Tongue (tissue), 3 donors: ENCODE measurements at places on chromosomes 6 and 20.

DNA sequence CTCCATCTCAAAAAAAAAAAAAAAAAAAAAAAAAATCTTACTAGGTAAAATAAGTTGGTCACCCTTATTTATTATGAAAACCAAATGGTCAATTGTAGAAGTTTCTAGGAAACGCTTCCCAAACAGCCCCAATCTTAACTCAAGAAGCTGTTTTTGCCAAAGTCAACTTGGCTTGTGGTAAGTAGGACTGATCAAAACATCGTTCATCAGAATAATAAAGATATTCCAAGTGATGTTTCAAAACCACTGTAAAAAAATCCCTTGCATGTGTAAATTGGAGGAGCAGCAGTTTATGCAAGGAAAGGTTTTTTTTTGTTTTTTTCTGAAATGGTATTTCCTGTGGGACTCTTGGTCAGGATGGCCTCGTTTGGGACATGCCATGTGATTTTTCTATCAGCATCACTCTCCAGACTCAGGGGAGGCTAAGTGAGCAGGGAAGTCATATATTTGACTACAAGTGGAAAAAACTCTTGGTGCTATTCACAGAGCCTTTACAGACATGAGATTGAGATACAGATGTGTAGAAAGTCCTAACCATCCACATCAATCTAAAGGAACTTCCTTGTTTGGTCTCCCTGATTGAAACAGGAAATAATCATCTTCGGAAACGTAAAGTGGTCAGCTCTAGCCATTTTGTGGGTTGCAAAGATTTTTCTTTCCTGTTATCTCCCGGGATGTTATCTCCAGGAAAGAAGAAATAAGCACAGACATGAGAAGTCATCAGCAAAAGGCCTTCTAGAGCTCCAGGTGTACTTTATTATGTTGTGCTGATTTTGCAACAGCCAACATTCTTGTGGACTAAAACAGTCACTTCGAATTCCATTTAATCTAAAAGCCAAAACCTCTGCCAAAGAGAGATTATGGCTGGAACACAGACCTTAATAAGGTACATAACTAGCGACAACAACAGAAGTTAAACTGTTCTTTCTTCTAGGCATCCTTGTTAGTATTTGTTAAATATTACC is 177.8 kb downstream of the EDN1 start:
- DNase-seq = no peak

DNA sequence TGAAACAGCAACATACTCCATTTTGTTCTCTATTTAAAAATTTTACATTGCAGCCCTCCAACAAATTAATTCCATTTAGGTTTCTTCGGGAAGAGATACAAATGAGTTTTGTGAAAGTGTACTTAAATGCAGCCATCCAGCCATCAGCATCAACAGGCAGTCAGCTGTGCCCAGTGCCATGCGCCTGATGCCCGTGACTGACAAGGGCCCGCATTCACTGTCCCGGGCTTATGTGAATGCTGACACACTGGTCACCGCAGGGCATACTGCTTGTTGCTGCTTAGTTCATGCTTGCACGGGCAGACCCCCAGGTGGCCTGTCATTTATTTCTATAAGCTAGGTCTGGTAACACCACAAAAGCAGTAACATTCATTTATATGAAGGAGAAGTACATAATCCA is 224.9 kb upstream of the QKI start:
- DNase-seq = no peak

GRCh38 chr6:149334201-149334600 is 16.7 kb downstream of the TAB2 start:
- DNase-seq = no peak

GRCh38 chr6:168666699-168667427 is 225.9 kb downstream of the SMOC2 start:
- peak; percentile 31 for DNase-seq

DNA sequence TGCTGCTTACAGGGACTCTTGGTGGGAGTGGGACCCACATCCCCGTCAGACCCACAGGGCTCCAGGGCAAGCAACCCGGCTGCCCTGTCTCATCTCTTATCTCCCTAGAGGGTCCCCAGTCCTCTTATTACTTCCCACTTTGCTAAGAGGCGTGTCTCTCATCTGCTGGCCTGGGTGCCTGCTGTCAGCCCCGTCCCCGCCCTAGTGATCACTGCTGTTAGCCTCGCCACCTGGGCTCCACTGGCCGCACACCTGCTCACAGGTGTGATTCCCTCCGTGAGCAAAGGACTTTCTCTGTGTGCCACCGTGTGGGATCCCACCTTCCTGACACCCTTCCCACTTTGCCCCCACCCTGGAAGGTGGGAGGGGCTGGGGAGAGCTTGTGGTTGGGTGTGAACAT is 57.6 kb downstream of the TCP11 start:
- DNase-seq = no peak

DNA sequence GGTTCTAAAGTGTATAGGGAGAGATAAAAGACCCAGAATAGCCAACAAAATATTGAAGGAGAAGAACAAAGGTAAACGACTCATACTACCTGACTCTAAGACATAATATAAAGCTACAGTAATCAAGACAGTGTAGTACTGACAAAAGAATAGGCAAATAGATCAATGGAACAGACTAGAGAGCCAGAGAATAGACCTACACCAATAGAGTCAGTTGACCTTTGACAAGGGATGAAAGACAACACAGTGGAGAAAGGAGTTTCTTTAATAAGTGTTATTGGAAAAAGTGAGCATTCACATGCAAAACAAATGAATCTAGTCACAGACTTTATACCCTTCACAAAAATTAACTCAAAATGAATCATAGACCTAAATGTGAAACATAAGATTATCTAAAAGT is 96.4 kb downstream of the ISM1 start:
- DNase-seq = no peak

GRCh38 chr6:28897369-28897745 is 26.4 kb downstream of the TRIM27 start:
- no peak for DNase-seq

DNA sequence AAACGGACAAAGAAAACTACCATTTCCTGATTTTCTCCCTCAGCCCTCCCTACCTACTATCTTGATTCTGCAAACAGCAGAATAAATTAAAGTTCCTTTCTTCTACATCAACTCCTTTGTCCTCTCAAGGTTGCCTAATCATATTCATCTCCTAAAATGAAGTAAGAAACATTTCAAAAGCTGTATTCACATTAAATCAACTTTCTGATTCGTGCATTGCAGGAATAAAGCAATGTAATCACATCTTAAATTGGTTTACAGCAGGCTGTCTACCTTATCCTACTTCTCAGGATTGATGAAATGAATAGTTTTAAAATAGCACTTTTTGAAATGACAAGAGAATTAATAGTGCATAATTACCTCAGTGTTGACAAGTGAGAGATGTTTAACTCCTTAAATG is 25.1 kb downstream of the PRKN start:
- no peak for DNase-seq

DNA sequence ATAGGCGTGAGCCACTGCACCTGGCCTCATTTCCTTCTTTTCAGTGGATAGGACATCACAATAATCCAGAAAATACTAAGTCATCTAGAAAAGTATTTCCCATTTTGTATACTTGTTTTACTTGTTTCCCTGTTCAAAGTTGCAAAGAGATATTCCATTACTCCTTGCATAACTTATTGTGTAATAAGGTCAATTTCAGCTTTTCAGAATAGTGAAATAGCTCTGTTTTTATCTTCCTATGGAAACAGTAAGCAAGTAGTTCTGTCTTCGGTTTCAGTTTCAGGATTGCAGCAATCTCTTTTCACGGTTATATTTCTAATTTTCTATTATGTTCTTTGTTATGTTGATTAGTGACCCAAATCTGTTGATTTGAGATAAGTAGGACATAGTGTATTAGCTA is 6.0 kb downstream of the STX11 start:
- DNase-seq = no peak

- no peak for DNase-seq
Measured at GRCh38 chr6:129844118-129844891, 16.8 kb downstream of the TMEM244 start.

DNA sequence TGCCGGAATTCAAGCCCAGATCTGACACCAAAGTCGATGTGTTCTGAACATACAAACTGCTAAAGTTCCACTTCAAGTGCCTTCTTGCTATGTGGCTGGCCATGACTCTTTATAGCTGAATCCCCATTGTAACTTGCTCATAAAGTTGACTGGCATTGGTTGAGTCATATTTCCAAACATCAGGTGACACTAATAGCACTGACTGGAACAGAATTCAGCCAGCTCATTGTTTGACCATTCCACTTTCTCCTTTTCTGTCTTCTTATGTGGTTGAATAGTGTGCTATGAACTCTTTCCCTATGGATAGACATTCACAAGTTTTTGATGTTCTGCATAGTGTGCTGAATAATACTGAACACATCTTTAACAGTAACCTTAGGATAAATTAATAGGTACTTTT is 266.2 kb upstream of the ZFP64 start:
- DNase-seq = no peak

GRCh38 chr6:42512579-42512978 is 51.2 kb upstream of the UBR2 start:
- no peak for DNase-seq

- DNase-seq = no peak
Measured at GRCh38 chr6:41545247-41545702, 906 bp upstream of the FOXP4 start.

DNA sequence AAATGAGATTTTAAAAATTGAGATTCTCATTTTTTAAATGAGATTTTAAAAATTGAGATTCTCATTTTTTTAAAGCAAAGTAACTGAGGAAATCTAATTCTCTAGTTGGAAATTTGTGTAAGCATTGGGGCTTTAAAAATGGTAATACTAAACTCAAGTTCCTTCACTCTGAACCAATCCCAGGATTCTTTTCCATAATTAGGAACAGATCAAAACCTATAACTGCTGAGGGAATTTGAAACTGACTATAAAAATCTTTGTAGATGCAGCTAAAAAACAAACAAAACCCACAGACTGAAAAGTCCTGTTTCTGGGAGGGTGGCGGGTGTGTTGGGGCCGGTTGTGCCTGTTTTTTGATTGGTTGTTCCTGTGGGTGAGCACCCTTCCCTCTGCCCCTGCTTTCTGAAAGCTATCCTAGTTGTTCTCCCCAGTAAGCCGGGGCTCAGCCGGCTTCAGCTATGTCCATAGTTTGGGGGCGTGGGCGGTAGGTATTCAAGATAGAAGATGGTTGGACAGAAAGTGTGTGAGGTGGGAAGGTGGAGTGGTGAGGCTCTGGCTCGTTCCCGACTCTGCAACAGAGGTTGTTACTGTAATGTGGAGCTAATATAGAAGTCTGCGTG is 49.3 kb downstream of the GFRA4 start:
- peak; percentile 29 for DNase-seq

DNA sequence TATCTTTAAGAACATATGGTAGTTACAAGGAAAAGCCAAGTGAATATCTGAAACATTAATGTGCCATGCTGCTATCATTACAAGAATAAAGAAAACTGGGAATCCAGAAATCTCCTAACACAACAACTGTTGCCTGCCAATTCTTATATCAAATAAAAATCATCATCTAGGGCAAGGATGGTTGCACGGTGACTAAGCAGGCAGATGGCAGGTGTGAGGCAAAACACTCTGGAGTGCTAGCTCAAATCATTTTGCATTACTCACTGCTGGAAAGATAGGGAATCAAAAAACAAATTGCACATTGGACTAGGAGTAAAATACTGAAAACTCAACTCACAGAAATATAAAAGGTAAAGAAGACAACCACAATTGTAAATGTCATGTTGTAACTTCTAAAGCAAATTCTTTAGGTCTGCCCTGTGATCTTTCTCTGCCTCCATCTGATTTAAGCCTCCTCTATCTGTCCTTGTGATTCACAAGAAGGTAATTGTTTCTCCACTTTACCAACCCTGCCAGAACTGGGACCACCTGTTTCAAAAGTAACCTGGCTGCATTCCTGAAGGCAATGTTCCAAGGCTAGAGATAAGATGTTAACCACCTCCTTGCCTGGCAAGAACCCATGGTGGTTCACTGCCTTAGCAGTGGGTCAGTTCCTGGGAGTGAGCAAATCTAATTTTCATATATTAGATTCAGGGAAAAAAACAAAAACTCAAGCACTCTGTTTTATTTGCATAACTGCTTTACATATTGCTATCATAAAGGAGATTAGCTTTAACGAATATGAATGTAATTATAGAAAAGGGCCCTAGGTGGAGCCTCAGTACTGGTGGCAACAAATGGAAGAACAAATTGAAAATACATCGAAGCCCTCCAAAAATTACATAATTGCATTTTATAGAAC is 33.1 kb upstream of the LCA5 start:
- DNase-seq = peak; percentile 61

DNA sequence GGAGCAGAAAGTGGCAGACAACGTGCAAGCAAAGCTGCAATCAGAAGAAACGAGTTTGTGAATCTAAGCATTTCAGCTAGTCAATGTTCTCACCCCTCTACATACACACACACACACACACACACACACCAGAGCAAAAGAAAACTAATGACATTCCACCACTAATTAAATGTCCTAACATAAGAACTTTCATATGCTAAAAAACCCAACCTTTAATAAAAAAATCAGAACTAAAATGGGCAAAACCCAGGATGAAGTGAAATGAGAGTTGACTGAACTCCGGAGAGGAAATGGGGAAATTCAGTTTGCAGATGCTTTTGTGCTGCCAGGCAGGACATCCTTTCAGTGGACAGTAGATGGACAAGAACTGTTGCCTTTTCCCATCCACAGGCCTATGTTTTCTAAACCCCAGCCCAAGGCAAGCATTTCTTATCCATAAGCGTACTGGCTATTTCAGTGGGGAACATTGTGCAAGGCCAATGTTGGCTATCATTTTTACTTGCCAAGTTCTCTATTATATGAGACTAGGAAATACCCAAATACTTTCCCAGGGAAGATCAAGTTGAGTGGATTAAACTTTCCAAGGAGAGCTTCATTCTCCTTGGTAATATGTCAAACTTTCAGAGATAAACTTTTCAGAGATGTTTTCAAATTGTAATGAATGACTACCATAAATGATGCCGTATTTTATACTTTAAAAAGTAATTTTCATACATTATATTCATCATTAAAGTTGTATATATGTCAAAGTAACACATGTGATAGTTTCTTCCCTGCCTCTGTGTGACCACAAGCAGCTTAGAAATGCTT is 27.3 kb downstream of the RIN2 start:
- DNase-seq = no peak

GRCh38 chr20:48919882-48920526 is 1.5 kb upstream of the ARFGEF2 start:
- DNase-seq = no peak

- peak; percentile 5 for DNase-seq
Measured at GRCh38 chr6:68826501-68826900, 191.4 kb downstream of the ADGRB3 start.

- DNase-seq = no peak
Measured at GRCh38 chr6:157291356-157291755, 32.0 kb downstream of the TMEM242 start.

- no peak for DNase-seq
Measured at GRCh38 chr6:12729467-12729866, 12.9 kb downstream of the PHACTR1 start.

DNA sequence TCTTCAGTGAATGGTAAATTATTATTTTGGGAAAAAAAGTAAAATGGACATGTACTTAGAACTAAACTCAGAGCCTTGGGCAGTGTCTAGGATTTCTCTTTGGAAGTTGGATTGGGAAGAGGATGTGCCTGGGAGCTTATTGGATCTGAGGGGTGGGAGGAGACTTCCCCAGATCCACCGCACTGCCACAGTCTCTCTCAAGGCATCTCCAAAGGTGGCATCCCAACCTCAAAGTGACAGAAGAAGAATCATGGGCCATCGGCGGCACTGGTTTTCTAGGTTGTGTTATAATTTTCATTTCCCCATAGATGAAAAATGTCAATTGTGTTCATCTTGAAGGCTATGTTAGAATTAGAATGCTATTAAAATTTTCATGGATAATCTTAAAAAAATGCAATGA is 66.8 kb upstream of the CD93 start:
- DNase-seq = no peak
